ENCODE measurements at places on chromosomes 7 and 10.

DNA sequence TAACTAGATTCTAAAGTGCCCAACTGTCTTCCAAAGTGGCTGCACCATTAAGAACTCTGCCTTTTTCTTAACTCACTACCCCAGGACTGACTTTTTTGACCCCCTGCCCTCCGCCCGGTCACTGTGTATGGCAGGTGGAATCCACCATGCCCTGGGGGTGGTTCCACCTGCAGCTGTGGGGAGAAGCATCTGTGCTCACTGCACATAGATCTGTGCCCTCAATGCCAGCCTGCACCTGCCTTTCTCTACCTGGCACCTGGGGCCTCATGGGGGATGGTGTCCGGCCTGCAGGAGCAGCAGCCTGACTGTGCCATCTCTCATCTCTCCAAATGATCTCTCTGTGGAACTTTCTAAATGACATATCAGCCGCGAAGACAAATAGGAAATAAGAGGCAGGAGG lies 353.5 kb downstream of the PAXIP1 start:
- DNase-seq = no peak

GRCh38 chr10:130003787-130004613 lies 39.9 kb upstream of the EBF3 start:
- DNase-seq = no peak

DNA sequence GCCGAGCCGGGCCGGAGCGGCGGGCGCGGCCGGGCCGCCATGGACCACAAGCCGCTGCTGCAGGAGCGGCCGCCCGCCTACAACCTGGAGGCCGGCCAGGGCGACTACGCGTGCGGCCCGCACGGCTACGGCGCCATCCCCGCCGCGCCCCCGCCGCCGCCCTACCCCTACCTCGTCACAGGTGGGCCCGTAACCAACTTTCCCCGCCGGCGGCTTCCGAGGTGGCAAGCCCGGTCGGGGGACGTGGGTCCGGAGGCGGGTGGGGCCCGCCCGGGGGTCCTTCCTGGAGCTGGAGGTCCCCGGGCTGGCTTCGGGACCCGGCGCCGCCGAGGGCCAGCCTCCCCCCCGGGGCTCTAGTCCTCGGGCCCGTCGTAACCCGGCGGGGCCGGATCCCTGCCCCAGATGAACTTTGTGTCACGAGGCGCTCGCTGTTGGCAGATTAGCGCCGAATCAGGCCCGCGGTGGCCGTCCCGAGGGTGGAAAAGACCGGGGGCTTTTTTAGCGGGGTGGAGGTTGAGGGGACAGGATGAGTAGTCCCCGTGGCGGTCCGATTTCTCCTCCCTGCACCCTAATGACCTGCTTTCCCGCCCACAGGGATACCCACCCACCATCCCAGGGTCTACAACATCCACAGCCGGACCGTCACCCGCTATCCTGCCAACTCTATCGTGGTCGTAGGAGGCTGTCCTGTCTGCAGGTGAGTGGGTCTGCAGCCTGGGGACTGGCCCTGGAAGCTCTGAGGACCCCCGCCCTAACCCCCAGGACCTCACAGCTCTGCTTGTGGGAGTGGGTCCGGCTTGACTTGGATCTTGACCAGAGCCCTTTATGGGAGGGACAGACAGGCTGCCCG lies 496 bp downstream of the BRI3 start:
- no peak for DNase-seq

- DNase-seq = no peak
Observed at GRCh38 chr7:141209454-141209853, 135.6 kb downstream of the TMEM178B start.

GRCh38 chr10:61020420-61021158 lies 76.6 kb upstream of the RHOBTB1 start:
- no peak for DNase-seq

GRCh38 chr7:19754521-19755116 lies 18.8 kb downstream of the TMEM196 start:
- no peak for DNase-seq

GRCh38 chr10:98659951-98660350 lies 213.2 kb upstream of the HPS1 start:
- no peak for DNase-seq

- no peak for DNase-seq
Observed at GRCh38 chr10:109978481-109978880, 29.3 kb upstream of the ADD3 start.

- DNase-seq = no peak
Observed at GRCh38 chr7:33789871-33790630, 115.3 kb upstream of the BMPER start.

GRCh38 chr7:17227766-17228490 lies 70.5 kb upstream of the AHR start:
- no peak for DNase-seq

DNA sequence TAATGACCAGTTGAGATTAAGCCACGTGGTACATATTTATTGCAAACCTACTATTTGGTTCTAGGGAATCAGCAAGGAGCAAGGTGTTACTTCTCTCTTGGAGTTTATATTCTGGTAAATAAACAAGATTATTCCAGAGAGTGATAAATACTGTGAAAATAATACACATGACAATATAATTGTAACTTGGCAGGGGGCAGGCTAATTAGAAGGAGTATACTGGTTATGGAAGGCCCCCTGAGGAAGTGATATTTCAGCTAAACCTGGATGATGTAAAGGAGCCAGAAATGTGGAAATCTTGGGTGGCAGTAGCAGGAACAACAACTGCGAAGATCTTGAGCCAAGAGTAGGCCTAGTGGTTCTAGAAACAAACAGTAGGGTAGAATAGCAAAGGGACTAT lies 111.8 kb downstream of the SDK1 start:
- no peak for DNase-seq

- DNase-seq = no peak
Observed at GRCh38 chr10:78688230-78688900, 380.4 kb upstream of the ZMIZ1 start.

DNA sequence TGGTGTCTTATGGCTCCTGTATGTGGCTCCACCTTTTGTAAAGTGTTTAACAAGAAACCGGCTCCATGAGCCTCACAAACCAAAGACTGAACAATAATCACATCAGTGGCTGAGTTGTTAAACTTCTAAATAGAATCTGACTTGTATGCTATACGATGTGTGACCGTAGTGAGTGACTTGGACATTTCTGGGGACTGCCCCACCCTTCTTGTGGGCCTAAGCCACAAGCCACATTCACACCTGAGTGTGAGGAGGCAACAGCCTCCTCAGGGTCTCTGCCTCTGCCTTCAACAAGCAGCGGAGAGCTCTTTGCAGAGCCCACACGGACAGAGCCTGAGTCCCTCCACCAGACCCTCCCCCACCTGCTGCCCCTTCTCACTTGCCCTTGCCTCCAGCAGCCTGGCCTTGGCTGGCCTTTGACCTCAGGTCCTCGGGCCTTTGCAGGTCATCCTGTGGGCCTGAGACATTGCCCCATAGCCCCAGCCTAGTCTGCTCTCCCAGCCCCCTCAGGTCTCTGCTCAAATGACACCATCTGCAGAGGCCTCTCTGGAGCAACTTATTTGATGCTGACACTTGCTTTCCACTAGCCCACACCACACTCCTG lies 156.8 kb upstream of the TNS3 start:
- DNase-seq = no peak

- DNase-seq = no peak
Observed at GRCh38 chr10:31701546-31701945, 227.1 kb downstream of the ARHGAP12 start.

DNA sequence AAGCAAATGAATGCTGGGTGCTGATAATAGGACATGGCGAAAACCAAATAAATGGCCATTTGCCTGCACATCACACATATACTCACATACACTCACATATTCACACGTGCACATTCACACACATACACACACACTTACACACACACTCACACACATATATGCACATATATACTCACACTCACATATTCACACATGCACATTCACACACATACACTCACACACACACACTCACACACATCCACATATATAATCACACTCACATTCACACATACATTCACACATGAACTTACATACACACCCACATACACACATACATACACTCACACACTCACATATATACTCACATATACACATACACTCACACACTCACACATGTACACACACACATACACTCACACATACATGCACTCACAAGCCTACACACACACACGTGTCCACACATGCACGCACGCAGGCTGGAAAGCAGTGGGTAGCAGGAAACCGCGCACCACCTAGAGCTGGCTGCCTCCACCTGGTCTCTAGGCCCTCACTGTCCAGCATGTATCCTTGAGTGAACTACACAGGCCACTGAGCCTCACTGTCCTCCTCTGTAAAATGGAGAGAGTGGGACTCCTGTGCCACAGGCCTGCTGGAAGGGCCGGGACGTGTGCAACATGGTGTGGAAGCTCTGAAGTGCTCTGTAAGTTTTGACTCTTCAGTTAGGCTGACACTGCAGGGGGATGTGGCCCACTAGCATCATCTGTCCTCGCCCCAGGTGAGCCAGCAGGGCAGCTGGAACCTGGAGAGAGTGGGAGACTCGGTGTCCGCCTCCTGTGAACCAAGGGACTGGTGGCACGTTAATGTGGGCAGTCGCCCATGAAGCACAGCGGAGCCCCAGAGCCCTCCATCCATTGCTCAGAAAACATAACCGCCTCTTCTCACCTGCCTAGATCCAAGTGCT lies 14.9 kb downstream of the TMEM72 start:
- DNase-seq = no peak

DNA sequence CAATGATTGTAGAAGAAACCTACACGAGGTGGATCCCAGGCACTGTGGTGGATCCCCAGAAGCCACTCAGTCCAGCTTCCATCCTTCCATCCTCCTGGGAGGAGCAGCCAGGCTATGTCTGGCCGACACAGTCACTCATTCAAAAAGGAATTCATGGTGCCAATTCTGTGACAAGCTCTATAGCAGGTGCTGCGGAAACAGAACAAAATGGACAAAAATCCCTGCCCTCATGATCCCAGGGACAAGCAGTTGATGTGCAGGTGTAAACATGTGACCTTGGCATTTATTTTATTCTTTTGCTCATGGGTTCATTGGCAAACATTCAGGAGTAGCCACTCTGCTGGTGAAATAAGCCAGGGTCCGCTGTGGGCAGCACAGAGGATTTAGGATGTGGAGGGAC lies 49.2 kb upstream of the FGFR2 start:
- DNase-seq = no peak

- DNase-seq = no peak
Observed at GRCh38 chr10:6695519-6695918, 115.4 kb upstream of the PRKCQ start.

- DNase-seq = no peak
Observed at GRCh38 chr10:80284522-80284921, 4.9 kb downstream of the MAT1A start.

DNA sequence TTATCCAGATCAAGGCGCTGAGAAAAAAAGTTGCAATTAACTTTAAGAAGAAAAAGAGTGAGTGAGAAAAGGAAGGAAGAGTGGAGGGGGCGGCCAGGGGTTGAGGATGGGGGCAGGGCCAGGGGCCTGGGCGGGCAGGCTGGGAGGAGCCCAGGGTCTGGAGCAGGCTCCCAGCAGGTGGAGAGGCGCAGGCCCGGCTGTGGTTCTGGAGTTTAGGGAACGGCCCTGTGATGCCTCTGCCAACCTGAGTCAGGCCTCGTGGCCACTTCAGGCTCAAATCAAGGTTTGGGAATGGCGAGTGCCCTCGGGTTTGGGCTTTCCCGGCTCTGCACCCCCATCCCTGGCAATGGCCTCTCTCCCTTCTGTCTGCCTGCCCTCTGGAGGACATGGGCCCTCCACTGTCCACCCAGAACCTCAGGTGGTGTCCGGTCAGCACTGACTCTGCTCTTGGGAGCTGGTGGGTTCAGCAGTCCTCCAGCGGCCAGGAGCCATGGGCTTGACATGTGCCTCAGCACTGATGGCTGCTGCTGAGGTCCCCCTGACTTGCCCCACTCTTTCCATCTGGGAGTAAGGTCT lies 41.0 kb upstream of the EMX2 start:
- no peak for DNase-seq

DNA sequence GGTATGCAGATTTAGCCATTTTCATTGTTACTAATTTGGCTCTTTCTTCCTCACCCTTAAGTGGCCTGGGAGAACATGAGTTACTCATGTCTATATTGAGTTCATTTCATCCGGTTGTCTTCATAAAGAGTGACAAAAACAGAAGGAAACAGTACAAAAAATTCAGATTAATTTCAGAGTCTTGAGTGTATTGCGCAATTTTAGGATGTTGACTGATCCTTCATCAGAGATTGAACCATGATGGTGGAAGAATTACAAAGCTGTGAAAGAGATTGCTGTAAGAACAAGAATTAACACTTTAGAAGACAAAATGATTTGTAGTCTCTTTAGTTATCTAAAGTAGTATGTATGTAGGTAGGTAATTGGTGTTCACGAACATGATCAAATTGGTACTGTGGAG lies 194.0 kb upstream of the PPP1R3A start:
- no peak for DNase-seq

DNA sequence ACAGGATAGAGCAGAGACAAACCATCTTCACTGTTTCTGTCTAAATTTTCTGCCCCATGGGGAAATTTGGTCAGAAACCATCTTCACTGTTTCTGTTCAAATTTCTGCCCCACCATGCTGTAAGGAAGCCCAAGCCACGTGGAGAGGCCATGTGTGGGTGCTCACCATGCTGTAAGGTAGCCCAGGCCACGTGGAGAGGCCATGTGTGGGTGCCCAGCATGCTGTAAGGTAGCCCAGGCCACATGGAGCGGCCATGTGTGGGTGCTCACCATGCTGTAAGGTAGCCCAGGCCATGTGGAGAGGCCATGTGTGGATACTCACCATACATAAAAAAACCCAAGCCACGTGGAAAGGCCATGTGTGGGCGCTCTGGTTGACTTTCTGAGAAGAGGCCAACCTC lies 1088.7 kb upstream of the AUTS2 start:
- DNase-seq = no peak

DNA sequence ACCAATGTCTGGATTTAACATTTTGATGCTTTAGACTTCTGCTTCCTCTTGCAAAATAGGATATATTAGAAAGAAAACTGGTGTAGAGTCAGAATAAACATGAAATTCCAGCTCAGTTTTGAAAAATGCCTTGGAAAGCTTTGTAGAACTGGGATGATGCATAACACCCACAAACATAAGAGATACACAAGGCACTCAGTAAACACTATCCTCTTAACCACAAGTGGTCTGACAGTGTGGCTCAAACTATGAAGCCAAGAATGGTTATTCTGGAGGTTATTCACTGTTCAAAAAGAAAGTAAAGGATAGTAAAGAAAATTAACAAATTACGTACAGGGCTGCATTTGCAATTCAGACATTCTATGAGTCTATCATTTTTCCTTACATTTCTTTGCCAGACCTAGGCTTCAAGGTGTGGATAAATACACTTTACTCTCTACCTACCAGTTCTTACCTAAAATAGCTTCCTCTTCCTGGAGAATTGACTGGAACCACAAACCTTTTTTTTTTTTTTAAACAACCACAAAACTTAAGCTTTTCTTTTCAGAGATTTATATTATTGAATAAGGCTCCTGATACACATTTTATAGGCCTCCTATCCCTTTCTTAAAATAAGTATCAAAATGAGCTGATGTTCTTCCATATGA lies 9.0 kb upstream of the RSBN1L start:
- no peak for DNase-seq

- DNase-seq = no peak
Observed at GRCh38 chr10:89281606-89282395, 20.0 kb upstream of the IFIT2 start.

All from AG04449 (cell line).